Thoracic aorta (tissue), 2 donors: ENCODE measurements at places on chromosomes 13 and 19. TPM values are rescaled to one million over a fixed set of nuclear protein-coding genes. Genes with fewer than 3 reads are reported as not detected.

GRCh38 chr13:69660155-69660554, 447.5 kb upstream of the ATXN8OS start:
- DNase-seq, result no peak

DNA sequence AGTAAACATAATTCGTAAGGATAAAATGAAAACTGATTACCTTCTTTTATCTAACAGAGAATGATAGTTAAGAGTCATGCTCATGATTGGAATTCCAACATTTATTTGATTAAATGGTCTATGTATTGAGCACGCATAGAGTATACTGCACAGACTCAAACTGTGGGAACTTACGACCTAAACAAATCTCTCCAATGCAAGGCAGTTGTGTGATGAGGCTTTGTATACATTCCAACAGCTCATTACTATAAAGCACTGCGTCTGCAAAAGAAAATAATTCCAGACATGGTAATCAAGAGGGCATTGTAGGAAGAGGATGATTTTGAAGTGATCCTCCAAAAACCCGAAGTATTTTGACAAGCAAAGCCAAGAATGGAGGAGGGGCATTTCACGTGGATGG, 169.5 kb downstream of the NUFIP1 start:
- no peak for DNase-seq

GRCh38 chr19:41700381-41701195, 7.8 kb upstream of the CEACAM5 start:
- DNase-seq, result no peak

DNA sequence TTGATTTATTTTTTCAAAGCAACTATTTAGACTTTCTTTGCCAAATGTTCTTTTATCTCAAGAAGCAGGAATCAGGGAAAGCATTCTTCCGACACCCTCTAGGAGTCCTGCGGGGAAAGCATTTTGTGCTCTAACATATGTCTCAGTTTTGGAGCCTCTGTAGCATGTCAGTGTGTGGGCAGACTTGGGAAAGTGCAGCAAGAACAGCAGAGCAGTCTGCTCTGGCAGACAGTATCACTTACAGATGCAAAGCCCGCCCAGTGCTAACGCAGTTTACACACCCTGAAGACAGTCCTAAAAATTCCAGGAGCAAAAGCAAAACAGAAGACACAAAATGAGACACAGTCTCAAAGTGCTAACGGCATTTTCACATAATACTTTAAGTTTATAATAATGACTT, 393.5 kb downstream of the KLF12 start:
- no peak for DNase-seq

- DNase-seq, result no peak
These were observed 9.3 kb downstream of the POU2F2 start for GRCh38 chr19:42122691-42123607.

DNA sequence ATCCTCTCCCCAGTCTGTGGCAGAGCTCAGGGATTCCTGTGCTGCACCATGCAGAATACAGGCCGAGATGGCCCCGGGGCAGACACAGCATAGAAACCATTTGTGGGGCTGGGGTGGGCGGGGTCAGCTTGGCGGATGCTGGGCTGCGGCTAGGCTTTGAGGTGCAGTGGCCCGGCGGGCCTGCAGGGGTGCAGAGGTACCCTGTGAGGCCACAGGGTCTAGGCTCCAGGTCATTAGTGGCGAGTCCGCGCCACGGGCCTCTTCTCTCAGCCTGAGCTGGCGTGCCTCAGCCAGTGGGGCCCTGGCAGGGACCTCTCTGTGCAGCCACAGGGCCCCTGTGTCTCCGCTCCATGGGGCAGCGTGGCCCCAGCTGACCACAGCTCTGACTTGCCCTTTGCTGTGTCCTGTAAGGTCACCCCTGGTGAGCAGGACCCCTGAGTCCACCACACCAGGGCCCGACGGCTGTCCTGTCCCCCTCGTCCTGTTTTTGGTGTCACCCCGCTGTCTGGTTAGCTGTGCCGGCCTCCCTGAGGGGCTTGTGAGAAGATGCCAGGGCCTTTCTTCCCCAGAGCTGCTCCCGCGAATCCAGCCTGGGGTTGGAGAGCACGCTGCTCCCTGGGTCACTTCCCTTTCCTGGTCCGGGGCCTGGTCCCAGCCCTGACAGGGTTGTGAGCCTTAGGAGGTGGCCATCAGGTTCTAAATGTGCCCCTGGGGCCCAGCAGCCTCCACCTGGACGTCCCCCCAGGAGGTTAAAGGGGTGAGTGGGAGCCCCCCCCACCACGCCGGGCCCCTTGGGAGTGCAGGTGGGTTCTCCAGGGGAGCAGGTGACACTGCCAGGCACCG, 12.1 kb downstream of the KDM4B start:
- DNase-seq, result no peak

DCLK1 gene
- total RNA-seq, result 25.6 TPM

ITPKC gene
- 79.4 TPM for total RNA-seq

TLE2 gene
- total RNA-seq, result 46.7 TPM
